Activated CD8-positive, alpha-beta memory T cell treated with anti-CD3 and anti-CD28 coated beads for 48 hours (primary cell): ENCODE measurements at places on chromosomes 5 and 9.

DNA sequence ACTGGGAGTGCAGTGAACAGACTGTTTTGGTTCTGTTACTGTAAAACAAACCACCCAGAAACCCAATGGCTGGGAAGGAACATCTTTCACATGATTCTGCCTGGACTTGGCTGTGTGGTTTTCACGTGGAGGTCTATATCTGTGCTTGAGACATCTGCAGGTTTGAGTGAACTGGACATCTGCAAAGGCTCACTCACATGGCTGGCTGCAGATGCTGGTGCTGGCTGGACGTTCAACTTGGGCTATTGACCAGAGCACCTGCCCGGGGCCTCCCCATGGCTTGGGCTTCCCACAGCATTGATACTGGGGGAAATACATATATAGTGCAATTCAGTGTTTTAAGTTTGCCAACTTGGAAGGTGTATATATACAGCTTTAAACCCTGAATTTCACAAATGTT is 6.8 kb downstream of the CTSL start:
- DNase-seq = no peak

GRCh38 chr9:27129221-27129620 is 20.2 kb downstream of the TEK start:
- DNase-seq = no peak

DNA sequence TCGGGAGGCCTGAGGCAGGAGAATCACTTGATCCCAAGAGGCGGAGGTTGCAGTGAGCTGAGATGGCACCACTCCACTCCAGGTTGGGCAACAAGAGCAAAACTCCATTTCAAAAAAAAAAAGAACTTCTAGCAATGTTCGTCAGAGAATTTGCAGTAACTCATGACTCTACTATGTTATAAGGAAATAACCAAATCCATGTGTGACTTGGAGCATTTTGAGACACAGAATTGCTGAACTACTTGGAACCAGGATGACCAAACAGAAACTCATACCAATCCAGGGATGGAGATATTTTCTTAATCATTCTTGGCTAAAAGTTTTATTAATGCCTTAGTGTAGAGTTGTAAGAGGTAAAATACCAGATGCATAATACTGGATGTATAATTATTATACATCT is 99.9 kb upstream of the BNC2 start:
- no peak for DNase-seq

GRCh38 chr5:569868-570361 is 42.2 kb upstream of the CEP72 start:
- DNase-seq = no peak

- no peak for DNase-seq
These were observed 28.5 kb upstream of the DMRT3 start for GRCh38 chr9:947985-948384.

DNA sequence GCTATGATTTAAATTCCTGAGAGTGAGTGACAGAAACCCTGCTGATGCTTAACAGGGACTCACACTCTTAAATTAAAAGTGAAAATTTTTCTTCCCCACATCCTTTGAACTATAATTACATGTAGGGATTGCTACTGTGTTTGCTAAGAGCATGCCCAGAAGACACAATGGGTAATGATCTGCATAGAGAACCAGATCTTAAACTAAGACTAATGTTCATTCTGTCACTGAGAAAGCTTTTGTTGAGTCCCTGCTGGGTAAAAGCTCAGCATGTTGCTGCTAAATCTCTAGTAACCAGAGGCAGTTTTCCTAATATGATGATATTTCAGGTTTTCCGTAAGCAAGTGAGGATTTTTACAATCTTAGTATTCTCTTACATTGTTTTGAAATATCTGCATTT is 424.8 kb upstream of the SMC2 start:
- no peak for DNase-seq

DNA sequence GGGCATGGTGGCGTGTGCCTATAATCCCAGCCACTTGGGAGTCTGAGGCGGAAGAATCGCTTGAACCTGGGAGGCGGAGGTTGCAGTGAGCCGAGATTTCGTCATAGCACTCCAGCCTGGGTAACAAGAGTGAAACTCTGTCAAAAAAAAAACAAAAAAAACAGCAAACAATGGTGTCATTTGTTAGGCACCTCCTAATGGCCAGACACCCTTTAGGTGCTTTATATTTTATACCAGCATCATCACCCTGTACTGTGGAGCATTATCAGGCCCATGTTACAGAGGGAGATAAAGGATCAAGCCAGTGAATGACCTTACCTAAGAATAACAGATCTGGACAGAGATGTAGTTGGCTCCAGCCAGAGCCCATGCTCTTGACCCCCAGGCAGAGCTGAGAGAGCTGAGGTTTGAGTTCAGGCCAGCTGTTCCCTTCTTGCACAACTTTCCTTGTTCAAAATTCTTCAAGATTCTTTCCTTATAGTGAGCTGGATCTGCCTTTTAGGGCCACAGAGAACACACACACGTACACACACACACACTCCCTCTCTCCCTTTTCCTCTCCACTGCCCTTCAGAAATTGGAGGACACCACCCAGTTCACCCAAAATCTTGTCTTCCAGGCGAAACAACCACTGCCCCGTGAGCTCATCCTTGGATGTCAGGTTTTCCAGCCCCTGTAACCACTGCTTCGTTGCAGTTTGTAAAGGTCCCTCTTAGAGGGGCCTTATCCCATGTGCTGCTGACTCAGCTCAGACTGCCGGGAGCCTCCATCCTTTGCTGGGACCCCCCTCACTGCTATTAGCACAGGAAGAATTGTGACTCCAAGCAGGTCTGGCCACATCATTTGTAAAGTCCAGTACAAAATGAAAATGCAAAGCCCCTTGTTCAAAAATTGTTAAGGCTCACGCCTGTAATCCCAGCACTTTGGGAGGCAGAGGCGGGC is 10.4 kb upstream of the PTGES start:
- DNase-seq = no peak
